Dermis blood vessel endothelial cell (primary cell): ENCODE measurements at places on chromosomes 4 and X. TPM values are rescaled to one million over a fixed set of nuclear protein-coding genes. Genes with fewer than 3 reads are reported as not detected.

DNA sequence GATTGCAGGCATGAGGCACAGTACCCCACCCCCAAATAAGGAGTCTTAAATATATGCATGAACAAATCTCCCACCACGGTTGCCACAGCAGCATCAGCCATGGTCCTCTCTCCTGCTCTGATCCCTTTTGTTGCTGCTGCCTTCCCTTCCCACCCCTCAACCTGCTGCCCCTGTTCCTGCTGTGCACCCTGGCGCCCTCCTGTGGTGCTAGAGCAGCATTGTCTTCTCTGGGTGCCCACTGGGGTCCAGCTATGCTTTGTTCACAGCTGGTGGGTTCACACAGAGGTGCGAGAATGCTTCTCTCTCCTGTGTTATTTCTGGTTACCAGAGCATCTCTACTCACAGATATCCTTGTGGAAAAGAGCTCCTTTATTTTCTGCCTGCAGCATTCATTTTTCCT, 116.2 kb downstream of the GATB start:
- peak; percentile 32 for DNase-seq

DNA sequence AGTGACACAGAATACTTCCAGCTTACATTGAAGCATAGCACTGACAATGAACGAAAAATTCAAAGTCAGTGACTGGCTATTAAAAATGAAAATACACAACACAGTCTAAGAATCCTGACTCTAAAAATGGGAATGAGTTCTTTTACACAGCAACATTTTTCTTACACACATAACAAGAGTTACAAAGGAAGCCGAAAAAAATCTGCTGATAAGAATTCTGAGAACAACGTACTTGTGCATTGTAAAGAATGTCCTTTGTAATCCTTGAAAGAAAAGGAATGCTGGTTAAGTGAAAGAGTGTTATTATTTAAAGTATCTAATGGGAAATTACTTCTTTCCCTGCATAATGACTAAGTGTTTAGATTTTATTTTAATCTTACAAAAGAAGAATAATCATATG, 199.4 kb downstream of the PRDM5 start:
- DNase-seq: no peak

The SLC4A4 gene
- total RNA-seq: 0.05 and 0.17 TPM in 2 replicates

The CXCL11 gene
- total RNA-seq: 2.0 and 2.7 TPM in 2 replicates

- no peak for DNase-seq
Measured at GRCh38 chr4:91298156-91298700, 1005.5 kb upstream of the GRID2 start.

The CTAG1B gene
- not detected in 2 replicates for total RNA-seq

The C4orf51 gene
- total RNA-seq: not detected in 2 replicates

DNA sequence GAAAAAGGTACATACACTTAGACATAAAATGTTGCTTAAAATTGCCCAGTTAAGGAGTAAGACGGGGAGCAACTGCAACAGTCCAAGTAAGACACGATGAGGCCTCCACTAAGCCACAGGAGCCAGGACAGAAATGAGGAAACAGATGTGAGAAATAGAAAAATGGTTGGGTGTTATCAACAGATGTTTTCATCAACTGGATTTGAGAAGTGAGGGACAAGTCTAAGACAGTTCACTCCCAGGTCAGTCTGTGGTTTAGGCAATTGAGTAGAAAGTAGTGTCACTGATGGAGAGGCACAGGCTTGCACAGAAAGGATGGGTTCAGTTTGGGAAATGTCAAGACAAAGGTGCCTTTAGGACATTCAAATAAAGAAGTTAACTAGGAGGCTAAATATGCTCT, 23.5 kb upstream of the PHF8 start:
- DNase-seq: no peak

GRCh38 chr4:5782829-5783476, 72.0 kb downstream of the EVC start:
- no peak for DNase-seq

DNA sequence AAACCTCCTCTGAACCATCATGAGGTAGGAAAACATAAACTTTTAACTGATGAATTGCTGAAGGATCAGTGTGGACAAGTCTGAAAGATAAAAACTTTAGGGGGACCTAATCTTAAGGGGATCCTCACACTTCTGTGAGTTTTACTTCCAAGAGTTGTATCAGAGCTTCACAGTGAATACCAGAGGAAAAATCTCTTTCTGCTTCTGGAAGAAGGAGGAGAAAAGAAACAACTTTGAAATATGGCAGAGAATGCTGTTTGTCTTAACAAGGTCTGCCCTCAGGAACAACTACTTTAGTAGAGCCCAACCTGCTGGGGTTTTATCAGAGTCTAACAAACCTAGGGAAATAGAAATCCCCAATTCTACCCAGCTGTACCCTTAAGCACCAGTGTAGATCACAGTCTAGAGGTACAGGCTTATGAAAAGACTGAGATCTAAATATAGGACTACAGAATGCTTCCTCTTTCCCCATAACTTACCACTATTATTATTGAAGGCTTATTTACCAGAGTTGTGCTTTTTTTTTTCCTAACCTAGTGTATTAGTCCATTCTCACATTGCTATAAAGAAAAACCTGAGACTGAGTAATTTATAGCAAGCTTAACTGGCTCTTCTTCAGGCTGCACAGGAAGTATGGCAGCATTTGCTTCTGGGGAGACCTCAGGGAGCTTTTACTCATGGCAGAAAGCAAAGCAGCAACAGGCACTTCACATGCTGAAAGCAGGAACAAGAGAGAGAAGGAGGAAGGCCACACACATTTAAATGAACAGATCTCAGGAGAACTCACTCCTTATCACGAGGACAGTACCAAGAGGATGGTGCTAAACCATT, 167.9 kb downstream of the CAMK2D start:
- DNase-seq: no peak

DNA sequence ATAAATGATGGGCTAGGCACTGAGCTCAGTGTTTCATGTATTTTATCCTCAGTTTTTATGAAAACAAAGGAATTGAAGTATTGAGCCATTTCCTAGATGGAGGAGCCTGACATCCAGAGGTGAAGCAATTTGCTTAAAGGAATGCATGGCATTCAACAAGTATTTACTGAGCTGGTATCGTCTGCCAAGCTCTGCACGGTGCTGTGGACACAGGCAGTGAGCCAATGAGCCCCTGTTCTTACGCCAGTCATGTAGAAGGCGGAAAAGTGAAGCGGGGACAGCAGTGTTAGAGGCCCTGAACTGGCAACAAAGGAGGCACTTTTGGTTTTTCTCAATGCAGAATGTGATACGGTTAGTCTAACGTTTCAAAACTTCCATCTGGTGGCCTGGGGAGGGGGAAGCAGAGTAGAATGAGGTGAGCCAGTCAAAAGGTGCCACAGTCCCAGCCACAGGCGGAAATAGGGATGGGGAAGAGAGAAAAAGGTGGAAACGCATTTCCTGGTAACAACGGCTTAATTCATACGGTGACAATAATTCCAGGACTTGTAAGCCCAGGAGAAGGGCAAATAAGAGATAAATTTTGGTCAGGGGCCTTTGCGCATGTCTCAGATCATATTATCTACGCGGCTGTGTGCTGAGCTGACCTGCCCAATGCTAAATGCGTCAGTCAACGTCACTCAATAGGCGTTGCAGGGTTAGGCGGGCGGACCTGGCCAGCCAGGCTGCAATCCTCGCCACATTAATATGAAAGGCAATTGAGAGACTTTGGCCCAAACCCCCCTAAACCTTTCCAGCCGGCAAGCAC, 133.9 kb downstream of the AFAP1 start:
- DNase-seq: peak; percentile 92

The CSAG3 gene
- not detected in 2 replicates for total RNA-seq

The AWAT2 gene
- total RNA-seq: 0.51 and 1.2 TPM in 2 replicates

The ASMT gene
- total RNA-seq: not detected in 2 replicates

The CACNA1F gene
- total RNA-seq: under 0.01 and 0.05 TPM in 2 replicates

The FABP2 gene
- not detected in 2 replicates for total RNA-seq

The DUSP9 gene
- total RNA-seq: 0.05 and 0.17 TPM in 2 replicates

DNA sequence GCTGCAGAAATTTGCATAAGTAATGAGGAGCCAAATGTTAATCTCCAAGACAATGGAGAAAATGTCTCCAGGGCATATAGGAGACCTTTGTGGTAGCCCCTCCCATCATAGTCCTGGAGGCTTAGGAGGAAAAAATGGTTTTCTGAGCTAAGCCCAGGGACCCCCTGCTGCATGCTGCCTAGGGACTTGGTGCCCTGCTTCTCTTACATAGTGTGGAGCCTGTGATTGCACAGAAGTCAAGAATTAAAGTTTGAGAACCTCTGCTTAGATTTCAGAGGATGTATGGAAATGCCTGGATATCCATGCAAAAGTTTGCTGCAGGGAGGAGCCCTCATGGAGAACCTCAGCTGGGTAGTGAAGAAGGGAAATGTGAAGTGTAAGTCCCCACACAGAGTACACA, 379.4 kb upstream of the TACR3 start:
- no peak for DNase-seq

- no peak for DNase-seq
Measured at GRCh38 chr4:111946800-111947199, 198.5 kb upstream of the FAM241A start.

GRCh38 chrX:37453821-37454220, 104.7 kb downstream of the PRRG1 start:
- DNase-seq: no peak

DNA sequence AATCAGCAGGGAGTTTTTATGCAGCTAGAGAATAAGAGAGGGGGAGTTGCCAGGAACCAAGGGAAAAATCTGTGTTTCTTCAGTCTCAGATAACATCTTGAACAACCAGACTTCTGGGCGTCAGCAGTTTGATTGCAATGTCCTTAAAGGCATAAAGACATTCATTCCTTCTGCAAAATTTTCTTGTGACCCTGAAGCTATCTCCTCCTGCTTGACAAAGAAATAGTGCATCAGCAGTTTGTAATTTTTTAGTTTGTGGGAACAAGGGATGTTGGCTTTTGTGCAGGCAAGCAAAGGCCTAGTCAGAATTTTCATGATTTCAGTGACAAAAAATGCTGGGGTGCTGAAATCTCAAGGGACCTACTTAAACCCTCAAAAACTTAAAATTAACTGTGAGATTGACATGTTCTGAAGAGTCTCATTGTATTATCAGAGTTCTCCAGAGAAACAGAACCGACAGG, 125.8 kb upstream of the UNC5C start:
- no peak for DNase-seq

DNA sequence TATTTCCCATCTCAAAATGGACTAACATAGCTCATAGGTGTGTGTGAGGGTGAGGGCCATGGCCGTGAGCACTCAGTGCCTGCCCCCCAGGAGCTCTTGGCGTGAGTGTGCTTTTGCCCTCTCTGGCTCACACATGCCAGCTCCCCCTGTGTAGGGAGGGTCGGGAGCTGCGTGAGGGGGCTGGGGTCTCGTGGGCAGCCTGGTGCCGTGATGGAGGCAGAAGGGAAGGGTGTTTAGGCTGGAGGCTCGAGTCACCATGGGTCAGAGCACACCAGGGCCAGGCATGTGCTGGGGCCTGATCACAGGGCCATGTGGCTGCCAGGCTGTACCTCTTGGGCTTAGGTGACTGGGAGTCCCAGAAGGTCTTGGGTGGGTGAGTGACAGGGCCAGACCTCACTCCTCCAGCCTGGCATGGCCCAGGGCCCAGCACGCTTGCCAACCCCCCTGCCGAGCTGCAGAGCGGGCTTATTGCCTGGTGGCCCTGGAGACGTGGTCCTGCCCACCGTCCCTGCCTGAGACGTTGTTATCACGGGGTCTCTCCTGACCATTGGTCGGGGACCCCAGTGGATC, 44.0 kb downstream of the ADRA2C start:
- no peak for DNase-seq

DNA sequence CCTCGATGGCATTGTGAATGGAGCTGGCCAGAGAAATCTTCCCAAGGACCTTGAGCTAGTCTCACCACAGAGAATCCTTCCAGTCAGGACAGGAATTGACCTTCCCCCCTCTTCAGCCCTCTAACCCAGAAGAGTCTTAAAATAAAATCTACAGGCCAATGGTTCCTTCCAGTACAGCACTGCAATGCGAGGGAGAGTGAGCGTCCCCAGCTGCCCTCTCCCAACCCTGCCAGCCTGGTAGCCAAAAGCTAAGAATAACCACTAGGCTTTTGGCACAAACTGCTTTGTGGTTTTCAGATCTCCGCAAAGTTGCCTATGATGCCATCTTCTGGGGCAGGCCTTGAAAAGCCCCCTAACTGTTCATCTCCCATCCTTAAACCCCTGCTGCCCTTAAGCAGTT, 175.1 kb downstream of the AR start:
- no peak for DNase-seq

The FAM184B gene
- total RNA-seq: not detected in 2 replicates

- no peak for DNase-seq
Measured at GRCh38 chr4:110415478-110415877, 60.5 kb upstream of the ENPEP start.

The ZNF157 gene
- total RNA-seq: 0.17 TPM in 1 of 2 replicates, not detected in the other

DNA sequence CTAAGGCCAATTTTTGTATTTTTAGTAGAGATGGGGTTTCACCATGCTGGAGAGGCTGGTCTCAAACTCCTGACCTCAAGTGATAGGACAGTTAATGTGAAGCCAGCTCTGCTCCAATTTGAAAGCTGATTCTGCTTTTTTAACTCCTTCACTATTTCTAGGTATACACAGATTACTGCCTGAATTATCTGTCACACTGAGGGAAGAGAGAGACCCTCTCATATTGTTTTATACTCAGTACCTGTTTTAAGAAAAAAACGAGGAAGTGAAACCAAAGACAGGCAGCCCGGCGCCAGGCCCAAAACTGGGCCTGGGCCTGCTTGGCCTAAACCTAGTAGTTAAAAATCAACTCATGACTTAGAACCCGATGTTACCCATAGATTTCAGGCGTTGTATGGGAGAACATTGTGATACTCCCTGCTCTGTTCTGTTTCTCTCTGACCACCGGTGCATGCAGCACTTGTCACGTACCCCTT, 1601.5 kb upstream of the PCDH10 start:
- no peak for DNase-seq

GRCh38 chrX:101759000-101759399, 99.3 kb upstream of the ARMCX2 start:
- peak; percentile 65 for DNase-seq

The SOWAHB gene
- under 0.01 TPM in 1 of 2 replicates, not detected in the other for total RNA-seq

GRCh38 chr4:25865586-25865985, 2.8 kb upstream of the SEL1L3 start:
- peak; percentile 63 for DNase-seq

DNA sequence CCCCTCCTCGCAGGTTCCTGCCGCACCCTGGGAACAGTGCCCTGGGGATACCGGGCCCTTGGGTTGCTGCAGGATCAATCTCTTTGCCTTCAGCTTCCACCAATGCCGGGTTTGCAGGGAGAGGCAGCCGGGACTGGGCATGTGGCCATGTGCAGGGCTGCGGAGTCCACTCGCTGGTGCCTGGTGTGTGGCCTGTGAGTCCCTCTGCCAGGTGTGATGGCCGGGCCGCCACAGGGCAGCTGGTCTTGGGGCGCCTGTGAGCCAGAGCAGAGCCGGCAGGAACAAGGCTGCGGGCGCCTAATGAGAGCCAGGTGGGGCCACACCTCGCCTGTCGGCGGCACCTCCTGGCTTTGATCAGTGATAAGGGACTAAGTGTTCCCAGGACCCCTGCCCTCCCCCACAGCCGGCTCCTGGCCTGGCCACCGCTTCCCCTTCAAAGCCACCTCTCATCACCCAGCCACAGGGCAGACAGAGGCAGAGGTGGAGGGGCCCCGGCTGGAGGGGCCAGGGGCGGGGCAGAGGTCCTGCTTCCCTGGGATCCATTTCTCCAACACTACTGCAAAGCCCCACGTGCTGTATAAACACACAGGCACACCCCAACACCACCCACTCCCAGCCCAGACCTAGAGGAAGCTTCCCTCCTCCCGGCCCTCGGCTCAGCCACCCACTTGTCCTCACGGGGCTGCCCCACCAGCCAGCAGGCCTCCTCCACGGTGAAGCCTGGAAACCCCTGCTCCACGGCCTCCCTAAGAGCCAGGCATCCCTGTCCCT, 132.7 kb downstream of the CPZ start:
- DNase-seq: no peak
